NCI-H2081 (cell line): ENCODE measurements at places on chromosomes 5 and 9.
A peak's percentile ranks its signal among the peaks of the same experiment; 100 is the strongest.

DNA sequence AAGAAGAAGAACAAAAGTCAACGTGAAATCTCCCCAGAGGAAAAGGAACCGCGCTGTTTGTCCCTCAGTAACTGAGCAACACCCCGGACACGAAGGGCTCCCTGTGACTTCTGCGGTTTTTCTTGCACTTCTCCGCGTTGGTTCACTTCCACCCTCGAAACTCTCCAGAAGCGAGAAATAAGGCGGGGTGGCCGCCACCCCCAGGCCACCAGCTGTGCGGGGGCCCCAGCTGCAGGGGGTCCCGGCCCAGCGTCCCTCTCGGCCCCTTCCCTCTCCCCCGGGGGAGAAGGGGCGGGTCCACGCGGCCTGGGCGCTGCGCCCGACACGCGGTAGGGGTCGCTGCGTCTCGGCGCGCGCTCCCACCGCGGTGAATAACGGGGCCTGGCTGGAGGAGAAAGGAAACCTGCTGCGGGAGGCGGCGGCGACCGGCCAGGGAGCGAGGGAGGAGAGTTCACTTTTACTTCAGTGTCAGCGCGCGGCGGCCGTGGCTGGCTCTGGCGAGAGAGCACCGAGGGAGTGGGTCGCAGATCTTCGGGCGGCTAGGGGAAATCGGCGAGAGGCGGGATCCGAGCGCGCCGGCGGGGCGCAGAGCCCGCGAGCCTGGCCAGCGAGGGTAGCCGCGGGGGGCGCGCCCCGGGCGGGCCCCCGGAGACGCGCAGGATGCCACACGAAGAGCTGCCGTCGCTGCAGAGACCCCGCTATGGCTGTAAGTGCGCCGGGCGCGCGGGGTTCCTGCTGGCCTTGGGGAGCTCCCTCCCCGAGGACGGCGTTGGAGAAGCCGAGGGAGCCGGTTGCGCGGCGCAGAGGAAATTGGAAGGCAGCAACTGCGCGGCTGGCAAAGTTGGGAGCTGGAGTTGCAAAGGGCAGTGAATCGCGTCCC lies at the start of gene IQGAP2:
TSS of gene IQGAP2 (plus strand) at position 400 of the 880 bp plus-strand sequence. CDS start at position 661, 261 bp downstream.
- DNase-seq, result peak; percentile 43

DNA sequence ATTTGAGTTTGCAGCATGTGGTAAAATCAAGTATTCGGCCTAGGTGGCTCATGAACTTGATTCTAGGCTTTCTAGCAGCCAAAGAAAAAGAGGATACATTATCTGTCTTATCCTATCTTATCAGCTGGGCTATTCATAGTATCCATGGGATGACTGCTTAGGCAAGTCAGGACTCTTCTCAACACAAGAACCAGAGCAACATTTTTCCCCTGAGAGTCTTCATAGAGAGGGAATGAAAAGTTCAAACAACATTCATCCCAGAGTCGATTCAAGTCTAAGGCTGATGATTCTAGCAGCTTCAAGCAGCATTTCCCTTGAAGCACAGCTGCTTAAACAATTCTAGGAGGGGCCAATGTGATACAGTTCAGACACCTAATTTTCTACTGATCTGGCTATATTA lies 3.0 kb downstream of the S100Z start:
- DNase-seq, result no peak

GRCh38 chr9:123131258-123131657 lies 97.8 kb downstream of the GPR21 start:
- no peak for DNase-seq

- DNase-seq, result no peak
Measured at GRCh38 chr5:92428415-92428814, 1045.3 kb upstream of the ARRDC3 start.

- no peak for DNase-seq
Measured at GRCh38 chr9:5876711-5877110, 14.0 kb upstream of the MLANA start.

DNA sequence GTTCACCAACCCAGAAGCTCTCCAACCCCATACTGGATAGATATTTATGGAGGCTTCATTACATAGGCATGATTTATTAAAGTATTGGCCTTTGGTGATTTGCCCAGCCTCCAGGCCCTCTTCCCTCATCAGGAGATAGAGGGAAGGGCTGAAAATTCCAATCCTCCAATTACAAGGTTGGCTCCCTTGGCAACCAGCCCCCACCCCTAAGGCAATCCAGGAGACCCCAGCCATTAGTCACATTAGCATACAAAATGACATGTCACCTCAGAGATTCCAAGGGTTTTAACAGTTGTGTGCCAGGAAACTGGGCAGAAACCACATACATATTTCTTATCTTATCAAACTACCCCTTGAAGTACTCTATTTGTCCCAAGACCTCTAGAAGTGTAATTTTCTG lies 210.0 kb downstream of the HINT1 start:
- DNase-seq, result no peak

GRCh38 chr9:94160594-94161501 lies 76.6 kb downstream of the PTPDC1 start:
- DNase-seq, result no peak

GRCh38 chr9:82882138-82882537 lies 180.8 kb downstream of the RASEF start:
- DNase-seq, result no peak

DNA sequence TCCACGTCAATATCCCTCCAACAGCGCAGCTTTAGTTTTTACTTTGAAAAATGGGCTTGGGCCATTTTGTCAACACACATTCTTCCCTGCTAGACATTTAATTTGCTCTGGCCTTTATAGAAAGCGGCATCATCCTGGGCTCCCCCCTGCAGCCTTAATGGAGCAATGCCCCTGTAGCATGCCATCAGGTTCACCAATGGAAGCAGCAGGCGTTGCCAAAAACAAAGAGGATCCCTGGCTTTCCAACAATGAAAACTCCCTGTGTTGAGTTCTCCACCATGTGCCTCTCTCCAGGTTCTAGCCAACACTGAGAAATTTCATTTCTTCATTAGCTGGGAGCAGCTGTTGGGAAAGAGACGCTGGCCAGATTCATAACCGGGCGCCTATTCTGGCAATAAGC lies 139.5 kb downstream of the ZNF622 start:
- DNase-seq, result no peak

DNA sequence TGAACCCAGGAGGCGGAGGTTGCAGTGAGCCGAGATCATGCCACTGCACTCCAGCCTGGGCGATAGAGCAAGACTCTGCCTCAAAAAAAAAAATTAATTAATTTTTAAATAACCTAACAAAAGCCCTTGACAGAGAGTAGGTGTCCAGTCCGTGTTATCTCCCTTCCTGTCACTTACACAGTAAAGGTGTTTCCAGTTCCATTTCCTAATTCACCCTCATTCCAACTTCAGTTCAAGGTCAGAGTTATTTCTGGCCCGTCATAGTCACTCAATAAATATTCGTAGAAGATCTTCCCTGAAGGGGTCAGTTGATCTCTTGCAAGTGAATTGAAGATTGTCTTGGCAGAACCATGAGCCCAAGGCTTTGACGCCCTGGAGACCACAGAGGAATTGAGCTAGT lies 16.4 kb upstream of the ERGIC1 start:
- DNase-seq, result no peak

DNA sequence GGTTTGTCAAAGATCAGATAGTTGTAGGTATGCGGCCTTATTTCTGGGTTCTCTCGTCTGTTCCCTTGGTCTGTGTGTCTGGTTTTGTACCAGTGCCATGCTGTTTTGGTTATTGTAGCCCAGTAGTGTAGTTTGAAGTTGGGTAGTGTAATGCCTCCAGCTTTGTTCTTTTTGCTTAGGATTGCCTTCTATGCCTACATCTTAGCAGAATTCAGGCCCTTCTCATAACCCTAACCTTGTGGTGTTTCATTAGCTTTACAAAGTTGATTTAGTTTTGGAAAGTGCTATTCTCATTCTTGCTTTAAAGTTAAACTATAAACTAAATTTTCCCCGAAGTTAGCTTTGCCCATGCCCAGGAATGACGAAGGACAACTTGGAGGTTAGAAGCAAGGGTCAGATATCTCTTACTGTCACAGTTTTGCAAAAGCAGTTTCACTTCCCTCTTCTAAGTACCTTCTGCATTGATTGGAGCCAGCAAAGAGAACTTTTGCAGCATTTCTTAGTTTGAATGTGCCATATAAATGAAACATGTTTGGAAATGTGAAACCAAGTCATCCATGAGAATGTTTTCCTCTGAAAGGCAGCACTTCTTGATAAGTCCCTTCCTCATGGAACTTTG lies 274.3 kb upstream of the DMRT1 start:
- no peak for DNase-seq

- DNase-seq, result peak; percentile 89
Measured at GRCh38 chr9:120257483-120257882, 322.5 kb downstream of the CDK5RAP2 start.

DNA sequence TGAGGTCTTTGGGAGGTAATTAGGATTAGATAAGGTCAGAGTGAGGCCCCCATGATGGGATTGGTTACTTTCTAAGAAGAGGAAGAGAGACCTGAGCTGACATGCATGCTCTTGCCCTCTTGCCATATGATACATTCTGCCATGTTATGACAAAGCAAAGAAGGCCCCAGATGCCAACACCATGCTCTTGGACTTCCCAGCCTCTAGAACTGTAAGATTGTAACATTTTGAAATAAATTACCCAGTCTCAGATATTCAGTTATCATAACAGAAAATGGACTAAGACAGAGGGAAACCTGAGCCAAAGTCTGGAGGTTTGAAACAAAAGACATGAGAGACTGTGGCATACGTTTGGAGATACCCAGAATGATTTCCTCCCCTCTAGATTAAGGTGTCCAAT lies 318.6 kb downstream of the ARHGEF28 start:
- DNase-seq, result no peak

DNA sequence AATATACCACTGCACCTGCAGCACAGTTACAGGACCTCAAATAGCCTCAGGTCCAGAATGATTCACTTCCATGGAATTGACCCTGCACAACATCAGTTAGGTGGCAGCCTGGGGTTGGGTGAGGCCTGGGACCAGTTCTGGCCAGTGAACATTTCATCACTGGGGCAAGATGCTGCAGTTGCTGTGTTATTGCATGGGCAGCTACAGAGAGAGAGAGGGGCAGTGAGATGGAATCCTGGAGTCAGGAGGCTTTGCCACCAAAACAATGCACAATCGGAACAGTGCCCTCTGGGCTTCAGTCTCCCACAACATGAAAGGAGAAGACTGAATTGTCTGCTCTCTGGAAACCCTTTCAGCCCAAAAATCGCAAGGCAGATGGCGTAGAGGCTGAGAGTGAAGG lies 51.8 kb downstream of the SH3TC2 start:
- DNase-seq, result no peak

- no peak for DNase-seq
Measured at GRCh38 chr5:135822286-135822685, 12.2 kb upstream of the SLC25A48 start.

DNA sequence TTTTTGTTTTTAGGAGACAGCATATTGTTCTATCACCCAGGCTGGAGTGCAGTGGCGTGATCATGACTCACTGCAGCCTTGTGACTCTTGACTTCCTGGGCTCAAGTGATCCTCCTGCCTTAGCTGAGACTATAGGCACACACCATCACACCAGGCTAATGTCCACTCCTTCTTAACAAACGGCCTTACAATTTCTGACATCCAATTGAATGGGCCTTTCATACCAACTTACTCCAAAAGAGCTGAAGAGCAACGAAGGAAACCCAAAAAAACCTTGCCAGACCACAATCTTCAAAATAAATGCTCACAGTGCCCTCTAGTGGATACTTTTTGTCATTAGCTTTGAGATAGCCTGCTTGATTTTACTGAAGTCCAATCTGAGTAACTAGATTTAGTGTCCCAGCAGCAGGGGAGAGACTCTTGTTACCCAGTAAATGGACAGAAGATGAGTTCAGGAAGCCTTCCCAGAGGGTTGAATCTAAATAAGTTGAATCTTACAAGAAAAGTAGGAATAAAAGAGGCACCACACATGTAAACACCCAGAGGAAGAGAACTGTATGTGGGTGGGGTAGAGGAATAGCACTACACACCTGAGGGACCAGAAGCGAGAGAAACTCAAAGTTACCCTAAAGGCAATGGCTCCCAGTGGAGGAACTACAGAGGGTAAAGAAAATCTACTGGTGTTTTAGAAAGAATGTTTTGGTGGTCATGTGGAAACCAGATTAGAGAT lies 9.3 kb downstream of the ZNF622 start:
- DNase-seq, result peak; percentile 79

DNA sequence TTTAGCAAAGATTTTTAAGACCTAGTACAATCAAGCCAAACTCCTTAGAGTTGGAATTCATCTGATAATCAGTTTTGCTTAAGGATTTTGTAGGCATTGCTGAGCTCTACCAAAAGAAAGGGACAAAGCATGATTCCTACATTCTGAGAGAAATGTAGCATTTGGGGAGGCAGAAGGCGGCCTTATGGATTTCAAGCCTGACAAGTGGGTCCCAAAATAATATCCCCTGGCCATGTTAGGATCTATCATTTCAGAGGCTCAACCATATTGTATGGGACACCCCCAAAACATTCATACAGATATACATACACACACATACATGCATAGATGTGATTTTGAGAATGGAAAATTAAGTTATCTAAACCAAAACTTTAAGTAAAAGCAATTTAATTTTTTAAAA lies 257.8 kb upstream of the VLDLR start:
- DNase-seq, result no peak

- no peak for DNase-seq
Measured at GRCh38 chr9:131690941-131691573, 48.8 kb downstream of the RAPGEF1 start.

- no peak for DNase-seq
Measured at GRCh38 chr9:96136992-96137670, 164.8 kb downstream of the HSD17B3 start.

GRCh38 chr5:51657340-51658240 lies 274.3 kb downstream of the ISL1 start:
- no peak for DNase-seq

DNA sequence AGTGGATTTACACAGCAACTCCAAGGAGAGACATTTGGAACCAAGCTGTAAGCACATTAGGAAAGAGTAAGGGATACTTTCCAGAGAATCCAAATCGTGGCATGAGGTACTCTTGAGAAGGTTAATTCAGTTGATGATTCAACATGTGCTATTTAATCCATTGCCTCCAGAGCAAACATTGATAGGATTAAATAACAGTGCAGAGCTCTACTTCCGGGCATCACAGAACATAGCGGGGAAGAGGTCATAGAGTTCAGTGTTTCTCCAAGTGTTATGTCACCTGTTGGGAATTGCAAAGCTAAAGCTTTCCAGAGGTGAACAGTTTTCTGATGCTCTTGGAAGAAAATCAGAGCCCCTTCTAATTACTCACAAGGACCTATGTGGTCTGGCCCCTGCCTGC lies 127.5 kb downstream of the PPP2R2B start:
- DNase-seq, result no peak
